ENCODE measurements at places on chromosomes 7 and 10.

GRCh38 chr7:98569691-98570337 lies 47.3 kb upstream of the NPTX2 start:
- DNase-seq = no peak

DNA sequence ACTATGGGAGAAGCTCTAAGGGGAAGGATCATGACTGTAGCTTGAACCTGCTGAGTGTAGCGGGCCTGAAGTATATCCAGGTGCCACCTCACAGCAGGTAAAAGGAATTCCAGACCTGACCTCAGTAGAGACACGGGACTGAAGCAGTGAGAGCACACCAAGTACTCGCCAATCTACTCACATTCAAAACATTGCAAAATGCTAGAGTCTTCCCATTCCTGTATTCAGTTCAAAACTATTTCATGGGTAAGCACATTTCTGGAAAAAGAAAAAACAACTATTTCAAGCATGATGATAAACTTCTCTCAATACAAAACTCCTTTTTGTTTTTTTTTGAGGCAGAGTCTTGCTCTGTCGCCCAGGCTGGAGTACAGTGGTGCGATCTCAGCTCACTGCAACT lies 121.9 kb upstream of the AUTS2 start:
- DNase-seq = no peak

DNA sequence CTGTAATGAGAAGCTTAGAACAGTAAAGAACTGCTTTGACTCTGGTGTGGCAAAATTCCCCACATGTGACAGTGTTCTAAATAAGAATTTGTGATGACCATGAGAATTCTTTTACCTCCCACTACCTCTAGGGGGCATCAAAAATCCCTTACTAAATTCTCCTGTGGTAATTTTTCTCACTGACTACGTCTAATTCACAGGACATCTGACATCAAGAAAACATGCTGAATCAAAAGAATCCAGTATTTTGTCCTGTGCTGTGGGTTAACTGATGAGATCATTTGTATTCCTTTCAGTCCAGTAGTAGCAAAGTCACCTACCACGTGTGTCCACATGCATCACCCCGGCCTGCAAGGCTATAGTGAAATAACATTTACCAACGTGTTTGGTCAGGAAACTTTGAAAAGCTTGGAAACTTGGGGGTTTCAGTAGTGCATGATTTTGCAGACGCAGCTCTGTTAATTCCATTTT lies 103.8 kb downstream of the ATE1 start:
- DNase-seq = no peak

- no peak for DNase-seq
These were observed 175.1 kb downstream of the AVL9 start for GRCh38 chr7:32670110-32671025.

DNA sequence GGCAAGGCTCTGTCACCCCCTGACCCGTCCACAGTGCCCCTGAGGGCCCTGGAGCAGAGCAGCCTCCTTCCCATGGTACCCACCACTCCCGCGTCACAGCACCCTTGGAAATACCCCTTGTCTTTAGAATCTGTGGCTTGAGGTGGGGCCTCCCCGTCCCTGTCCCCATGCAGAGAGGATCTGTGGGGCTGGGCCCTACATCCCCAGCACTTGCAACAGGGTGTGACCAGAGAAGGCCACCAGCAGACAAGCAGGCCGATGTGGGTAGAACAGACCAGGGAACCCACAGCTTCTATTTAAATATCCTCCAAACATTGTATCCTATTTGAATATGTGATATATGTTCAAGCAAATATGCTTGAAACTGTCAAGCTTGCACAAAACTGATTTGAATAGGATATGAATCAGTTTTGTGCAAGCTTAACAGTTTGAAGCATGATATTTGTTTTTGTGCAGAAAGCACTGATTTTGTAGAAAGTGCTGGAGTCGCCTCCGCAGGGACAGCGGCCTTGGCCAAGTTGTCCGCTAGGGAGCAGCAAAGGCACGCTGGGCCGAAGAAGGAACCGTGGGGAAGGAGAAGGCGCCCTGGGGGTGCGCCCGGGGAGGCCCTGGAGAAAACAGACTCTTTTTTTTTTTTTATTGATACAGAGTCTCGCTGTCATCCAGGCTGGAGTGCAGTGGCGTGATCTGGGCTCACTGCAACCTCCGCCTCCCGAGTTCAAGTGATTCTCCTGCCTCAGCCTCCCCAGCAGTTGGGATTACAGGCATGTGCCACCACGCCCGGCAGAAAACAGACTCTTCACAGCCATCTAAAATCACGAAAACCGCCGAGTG lies 2.2 kb downstream of the CFAP46 start:
- DNase-seq = no peak

DNA sequence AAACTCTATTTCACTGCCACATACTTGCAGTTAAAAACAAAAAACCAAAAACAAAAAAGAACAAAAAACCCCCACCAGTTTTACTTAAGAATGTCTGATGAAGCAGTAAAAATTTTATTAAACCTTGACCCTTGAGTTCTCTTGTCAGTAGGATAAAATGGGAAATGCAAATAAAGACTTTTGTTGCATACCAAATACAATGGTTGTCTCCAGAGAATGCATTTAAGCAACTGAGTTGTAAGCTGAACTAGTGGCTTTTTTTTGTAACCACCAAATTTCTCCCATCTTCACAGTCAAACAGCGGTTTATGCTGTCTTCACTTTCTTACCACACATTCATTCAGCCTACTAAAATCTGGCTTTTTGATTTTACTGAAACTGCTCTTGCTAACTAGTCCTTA lies 3.1 kb downstream of the SYPL1 start:
- no peak for DNase-seq

DNA sequence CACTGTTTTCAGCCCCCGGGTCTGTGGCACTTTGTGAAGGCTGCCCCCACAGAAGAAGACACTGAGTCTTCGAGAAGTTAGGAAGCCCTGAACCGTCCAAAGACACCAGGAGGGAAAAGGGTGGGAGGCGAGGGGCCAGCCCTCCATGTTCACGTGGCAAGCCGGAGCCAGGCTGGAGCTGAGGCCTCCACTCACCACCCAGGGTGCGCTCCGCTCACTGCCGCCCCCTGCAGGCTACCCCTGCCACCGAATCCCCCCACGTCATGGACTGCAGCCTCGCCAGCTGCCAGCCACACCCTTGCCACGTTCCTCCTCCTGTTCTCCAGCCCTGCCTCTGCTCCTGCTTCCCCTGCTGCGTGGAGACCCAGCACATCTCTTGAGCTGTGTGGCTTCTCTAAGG lies 59.0 kb upstream of the EN2 start:
- DNase-seq = no peak

- DNase-seq = no peak
These were observed 25.3 kb downstream of the USP6NL start for GRCh38 chr10:11586170-11586569.

- no peak for DNase-seq
These were observed 71.5 kb upstream of the NANOS1 start for GRCh38 chr10:118957966-118958365.
